Dermis microvascular lymphatic vessel endothelial cell (primary cell): ENCODE measurements at places on chromosomes 4 and X. TPM values are rescaled to one million over a fixed set of nuclear protein-coding genes. Genes with fewer than 3 reads are reported as not detected.

Gene KLB
- under 0.01 TPM in 2 replicates for total RNA-seq

DNA sequence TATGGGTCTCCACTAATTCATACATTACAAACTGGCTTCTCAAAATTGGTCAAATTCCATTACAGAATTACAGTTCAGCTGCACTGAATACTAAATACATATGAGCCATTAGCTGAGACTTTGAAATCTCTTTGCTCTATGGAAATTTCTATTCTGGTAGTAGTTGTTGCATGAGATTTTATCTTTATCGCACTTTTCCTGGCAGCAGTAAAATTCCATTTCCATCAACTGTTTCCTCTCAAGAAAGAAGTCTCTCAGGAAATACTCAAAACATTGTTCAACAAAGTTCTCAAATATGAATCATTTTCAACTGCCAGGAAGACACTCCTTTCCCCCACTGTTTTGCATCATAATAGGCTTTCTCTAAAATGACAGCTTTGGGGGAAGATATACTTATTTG lies 51.3 kb downstream of the ATP11C start:
- DNase-seq, result peak; percentile 84

DNA sequence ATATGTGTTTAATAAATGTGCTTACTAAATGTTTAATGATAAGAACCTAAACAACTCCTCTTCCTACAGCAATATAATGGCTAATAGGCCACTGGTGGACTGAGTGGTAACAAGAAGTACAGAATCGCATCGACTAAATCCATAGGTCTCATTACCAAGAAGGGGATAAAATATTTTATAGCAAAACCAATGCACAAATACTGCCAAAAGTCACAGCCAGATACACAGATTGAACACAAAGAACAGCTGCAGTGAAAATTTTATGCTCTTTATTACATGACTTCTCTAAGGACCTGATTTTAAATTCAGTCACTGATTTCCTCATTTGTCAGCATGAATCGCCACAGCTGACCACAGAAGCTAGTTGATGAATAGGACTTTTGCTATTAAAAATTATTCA lies 285.4 kb downstream of the DHX15 start:
- no peak for DNase-seq

DNA sequence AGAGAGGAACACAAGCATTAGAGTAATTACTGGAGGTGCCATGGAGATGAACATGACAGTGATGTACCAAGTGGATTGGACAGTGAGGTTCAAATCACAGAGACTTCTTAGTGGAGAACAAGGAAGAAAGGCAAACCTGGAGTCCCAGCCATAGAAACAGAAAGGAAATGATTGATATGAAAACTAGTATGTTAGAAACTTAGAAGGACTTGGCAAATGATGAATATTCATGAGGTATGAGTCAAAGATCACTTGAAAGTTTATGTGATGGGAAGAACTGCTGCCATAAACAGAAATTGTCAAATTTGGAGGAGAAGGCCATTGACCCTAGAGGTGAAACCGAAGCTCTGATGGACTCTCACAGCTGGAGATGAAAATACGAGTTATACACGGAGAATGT lies 88.2 kb downstream of the PHOX2B start:
- no peak for DNase-seq

Gene SULT1B1
- total RNA-seq, result 2.0 and 5.9 TPM in 2 replicates

DNA sequence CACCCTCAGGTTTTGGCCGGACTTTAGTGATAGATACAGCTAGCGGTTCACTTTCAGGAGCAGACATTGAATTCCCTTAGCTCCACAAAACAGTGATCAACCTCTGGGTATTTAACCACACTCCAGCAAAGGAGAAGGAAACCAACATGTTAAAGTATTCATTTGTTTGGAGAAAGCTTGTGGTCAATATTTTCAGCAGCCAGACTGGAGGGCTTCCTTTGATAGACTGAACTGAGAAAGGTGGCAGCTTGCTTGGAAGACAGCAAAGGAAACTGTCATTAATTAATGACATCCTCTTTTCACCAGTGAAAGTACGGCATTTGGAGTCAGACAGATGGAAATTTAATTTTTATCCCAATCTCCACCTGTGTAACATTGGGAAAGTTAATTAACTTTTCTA lies 289.1 kb upstream of the CLNK start:
- no peak for DNase-seq

DNA sequence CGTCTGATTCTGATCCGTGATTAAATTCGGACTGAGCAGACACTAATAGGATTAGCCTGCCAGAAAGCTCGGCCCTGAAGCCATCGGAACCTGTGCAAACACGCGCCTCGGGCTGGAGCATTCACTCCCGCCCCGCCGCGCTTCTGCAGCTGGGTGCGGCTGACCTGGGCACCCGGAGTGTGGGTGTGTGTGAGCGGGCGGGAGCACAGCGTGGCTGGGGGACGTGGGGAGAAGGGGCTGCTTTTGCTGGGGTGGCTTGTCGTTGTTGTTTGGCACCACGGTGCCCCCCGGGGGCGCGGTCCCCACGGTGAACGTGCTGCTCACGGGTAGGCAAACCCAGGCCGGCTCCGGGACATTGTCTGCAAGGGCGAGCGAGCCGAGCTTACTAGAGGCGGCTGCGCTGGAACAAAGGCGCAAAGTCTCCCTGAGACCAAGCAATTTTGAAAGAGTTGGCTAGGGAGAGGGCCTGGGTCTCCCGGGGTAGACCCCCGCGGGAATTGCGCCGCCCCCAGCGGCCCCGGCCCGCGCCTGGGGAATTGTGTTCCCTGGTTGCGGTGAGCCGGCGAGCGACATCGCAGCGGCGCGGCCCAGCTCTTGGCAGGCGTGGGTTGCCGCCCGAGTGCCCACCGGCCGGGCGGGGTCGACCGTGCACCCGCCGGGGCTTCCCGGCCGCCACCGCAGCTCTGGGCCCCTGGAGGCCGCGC lies 1.4 kb downstream of the MAMLD1 start:
- peak; percentile 17 for DNase-seq

GRCh38 chr4:75643651-75644050 lies 13.3 kb upstream of the CDKL2 start:
- DNase-seq, result no peak

Gene KLHL4
- total RNA-seq, result 82.5 and 157 TPM in 2 replicates

DNA sequence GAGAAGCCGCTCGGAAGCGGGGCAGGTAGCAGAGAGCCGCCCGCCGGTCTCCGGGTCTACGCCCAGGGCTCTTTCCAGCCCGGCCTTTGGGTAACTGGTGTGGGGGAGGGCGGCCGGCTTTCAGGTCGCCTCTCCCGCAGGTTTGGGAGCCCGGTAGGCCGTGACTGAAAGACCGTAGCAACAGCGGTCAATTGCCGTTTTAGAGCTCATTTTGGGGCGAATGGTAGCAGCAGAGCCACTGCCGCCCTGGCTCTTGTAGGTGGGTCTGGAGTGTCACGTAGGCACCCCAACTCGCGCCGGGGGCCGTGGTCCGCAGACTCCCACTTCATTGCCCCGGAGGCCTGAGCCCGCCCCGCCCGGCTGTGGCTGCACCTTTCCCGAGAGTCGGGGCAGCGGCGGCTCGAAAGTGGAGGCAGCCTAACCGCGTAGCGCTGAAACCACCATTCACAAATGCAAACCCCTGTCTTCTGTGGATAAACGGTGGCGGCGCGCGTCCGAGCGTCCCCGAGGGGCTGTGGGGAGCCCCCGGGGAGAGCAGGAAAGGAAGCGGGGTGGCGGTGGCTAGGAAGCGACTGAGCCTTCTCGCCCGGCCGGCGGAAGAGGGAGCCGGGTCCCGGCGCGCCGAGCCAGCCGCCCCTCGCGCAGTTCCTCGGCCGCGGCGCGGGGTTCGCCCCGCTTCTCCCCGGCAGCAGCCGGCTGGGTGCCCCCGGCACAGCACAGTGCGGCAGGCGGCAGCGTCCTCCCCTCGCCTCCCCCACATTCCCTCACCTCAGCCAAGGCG lies 2185.1 kb upstream of the TENM3 start:
- peak; percentile 4 for DNase-seq

Gene FAT4
- total RNA-seq, result 37.1 and 47.4 TPM in 2 replicates

DNA sequence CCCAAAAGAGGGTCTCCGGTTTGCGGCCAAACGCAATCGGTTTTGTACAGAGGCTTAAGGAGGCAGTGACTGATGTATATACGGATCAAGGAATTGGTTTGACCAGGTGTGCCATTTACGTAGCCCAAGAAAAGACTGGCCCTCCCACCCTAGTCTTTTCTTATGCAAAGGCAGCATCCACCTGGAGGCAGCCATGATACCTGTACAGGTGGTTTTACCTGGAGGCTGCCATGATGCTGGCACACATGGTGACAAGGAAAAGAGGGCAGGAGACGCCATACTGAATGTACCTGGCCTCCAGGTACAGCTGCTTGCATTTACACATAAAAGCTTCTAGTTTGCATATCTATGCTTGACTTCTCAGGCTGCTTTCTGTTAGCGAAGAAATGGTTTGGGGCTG lies 917.7 kb upstream of the INTU start:
- no peak for DNase-seq

- no peak for DNase-seq
These were observed 117.9 kb downstream of the INPP4B start for GRCh38 chr4:142728233-142728632.

Gene UBE2A
- 15.1 and 23.4 TPM in 2 replicates for total RNA-seq

- DNase-seq, result peak; percentile 53
These were observed 19.1 kb upstream of the TEX13B start for GRCh38 chrX:108001218-108001814.

DNA sequence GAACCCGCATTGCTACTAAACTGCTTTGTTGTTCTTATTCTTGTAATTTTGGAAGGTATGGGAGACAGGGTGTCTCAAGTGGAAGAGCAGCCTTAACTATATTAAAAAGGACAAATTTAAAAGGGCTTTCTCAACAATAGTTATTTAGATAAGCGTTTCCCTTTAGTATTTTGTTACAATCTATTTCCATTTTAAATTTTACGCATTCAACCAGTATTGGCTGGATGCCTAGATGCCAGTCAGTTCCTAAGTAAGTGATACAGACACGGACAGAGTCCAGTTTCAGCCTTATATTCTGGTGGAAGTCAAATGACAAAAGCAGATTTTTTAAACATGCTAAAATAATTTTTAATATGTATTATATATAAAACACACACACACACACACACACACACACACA lies 28.3 kb downstream of the FAT1 start:
- DNase-seq, result no peak

GRCh38 chr4:120355881-120356280 lies 289.2 kb upstream of the MAD2L1 start:
- DNase-seq, result no peak
